ENCODE measurements at places on chromosomes 5 and 9.

DNA sequence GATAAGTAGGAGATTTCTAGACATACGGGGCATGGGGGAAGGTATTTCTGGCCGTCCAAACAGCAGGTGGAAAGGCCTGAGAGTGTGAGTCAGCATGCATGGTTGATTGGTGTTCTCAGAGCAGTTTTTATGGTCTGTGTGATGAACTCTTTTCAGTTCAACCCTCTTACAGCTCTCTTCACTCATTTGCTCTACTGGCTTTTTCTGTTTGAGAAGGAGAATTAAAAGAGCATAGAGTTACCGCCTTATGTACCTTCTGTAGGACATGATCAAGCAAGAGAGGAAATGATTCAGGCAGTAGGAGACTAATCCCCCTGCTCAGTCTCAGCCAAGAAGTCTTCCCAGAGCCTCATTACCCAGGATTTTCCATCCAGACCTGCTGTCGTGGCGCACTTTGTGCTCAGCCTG, 92.4 kb downstream of the PRDM6 start:
- no peak for DNase-seq

GRCh38 chr9:98010445-98010844, 27.3 kb downstream of the ANP32B start:
- DNase-seq = no peak

- no peak for DNase-seq
These were observed 9.6 kb downstream of the ACSL6 start for GRCh38 chr5:132001647-132002561.

DNA sequence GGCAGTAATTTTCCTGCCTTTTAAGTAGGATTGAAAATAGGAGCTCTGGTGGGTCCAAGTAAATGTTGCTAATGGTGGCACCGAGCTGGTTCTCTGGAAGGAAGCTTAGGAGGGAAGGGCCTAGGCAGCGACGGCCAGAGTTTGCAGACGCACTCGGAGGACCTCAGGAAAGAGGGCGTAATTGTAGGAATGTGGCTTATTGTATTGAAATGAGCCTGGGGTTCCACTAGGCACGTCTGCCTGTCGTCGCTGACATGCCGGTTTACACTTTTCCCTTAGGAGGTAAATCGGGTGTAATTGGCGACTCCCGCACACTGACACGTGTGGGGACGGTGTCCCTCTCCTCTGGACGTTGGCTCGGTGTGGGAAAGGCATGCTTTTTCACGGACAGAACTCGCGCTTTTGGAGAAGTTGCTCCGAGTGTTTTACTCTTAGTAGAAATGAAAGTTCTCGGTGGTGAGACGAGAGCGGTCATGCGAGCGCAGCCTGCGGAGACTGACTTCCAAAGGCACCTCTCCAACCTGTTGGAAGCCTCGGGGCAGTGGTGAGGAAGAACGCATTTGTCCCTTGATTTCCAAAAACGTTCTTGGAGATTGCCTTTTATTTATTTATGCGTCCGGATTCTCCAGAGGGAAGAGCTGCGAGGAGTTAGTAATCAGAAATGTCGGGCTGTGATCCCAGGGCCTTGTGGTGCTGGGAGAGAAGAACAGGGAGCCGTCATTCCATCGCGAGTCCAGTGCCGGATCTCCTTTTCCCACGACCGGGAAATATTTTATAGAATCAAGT, 1.3 kb downstream of the NR4A3 start:
- DNase-seq = no peak

DNA sequence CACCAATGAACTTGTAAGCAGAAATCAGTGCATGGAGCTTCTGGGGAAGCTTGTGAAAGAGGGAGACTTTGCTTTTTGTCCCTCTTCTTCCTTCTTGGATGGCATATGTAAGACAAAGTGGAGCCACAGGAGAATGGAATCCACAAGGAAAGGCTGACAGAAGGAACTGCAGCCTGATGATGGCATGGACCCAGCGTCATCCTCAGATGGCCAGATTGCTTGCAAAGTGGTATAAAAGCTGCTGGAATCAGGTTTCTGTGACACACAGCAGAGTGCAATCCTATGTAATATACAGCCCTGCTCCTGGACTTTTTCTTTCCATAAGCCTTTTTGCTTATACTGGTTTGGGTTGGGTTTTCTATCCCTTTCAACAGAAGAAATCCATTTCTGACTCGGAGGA, 31.4 kb upstream of the SPARC start:
- DNase-seq = no peak
